ENCODE measurements at places on chromosomes 5 and 9.
A peak's percentile ranks its signal among the peaks of the same experiment; 100 is the strongest.

DNA sequence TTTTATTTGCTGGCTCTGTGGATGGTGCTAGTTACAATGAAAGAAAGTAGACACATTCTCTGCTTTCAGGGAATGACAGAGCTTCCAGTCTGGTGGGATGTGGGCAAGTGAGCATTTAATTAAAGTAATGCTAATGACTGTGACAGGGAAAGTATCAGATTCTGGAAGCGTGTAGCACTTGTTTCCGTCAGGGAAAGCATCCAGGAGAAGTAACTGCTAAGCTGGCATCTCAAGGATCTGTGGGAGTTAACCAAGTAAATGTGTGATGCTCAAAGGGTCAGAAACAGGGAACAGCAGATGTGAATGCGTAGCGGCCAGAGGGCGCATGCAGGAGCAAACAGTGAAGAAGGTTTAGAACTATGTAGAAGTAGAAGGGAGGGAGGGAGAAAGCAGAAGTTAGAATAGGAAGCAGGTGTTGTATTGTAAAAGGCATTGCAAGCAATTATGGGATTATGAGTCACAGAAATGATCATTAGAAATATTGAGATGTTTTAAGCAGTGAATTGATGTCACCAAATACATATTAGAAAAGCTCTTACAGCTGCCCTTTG, 12.2 kb downstream of the KLHL9 start:
- no peak for DNase-seq

- no peak for DNase-seq
Observed at GRCh38 chr9:138045541-138046490, 168.2 kb downstream of the CACNA1B start.

GRCh38 chr5:160118349-160119141, 705 bp downstream of the PWWP2A start:
- DNase-seq: peak; percentile 54

DNA sequence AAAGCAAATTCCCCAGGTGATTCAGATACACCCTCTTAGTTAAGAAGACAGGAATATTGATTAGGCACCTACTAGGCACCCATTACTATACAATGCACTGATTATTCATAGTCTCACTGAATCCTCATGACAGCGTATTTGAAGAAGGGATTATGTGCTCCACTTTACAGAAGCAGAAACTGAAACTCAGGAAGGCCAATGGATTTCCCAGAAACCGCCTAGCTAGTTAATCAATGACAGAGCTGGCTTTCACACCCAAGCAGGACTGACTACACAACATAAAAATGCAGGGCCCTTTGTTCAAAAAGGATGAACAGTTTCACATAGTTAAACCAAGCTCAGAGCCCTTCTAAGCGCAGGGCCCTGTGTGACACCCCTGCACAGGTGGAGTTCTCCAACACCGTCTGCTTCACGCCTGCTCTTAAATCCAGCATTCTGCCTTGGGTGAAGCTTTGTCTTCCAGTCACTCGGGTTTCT, 117.3 kb downstream of the TTLL11 start:
- no peak for DNase-seq

DNA sequence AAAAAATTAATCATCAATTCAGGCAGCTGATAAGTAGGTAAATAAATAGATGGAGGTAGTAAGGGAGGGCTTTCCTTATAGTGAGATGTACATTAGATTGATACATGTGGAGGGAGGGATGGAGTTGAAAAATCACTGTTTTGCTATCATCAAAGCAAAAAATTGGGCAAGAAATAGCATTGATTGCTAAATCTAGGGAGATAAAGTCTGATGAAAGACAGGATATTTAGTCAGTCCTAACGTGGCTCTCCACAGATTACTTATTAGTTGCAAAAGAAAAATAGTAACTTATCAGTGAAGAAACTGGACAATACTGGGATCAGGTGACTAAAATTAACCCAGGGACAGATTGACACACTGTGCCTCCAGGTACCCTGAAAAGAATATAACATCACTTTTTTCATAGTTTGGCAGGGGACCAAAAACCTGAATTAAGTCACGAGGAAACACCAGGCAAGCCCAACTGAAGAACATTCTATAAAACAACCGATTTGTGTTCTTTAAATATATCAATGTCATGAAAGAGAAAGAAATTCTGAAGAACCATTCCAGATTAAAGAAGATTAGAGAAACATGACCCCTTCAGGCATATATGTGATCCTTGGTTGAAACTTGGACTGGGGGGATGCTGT, 27.1 kb upstream of the GOLPH3 start:
- no peak for DNase-seq

DNA sequence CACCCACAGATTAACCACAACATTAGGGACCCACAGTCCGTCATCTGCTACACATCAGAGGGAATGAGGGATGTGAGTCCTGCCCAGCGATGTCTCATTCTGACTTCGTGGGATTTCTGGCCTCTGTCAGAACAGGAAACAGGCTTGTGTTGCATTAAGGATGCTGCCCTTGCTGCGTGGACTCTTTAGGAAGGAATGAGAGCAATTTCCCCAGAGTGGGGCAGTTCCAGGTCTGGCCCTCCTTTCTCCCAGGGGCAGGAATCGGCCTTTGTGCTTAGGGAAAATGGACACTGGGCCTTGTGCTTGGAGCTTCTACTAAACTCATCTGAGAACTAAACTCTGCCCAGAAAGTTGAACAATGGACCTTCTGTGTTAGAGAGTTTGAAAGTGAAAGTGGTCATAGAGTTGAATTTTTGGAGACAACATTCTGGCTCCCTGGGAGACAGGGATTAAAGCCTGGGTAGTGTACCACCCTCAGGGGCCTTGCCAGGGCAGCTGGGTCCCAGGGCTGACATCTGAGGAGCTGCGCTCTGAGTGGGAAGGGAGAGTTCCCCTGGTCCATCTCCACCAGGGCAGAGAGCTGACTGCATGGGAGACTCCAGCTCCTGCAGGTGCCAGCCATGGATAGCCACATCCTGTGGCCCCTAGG, 37.8 kb upstream of the S1PR3 start:
- no peak for DNase-seq

DNA sequence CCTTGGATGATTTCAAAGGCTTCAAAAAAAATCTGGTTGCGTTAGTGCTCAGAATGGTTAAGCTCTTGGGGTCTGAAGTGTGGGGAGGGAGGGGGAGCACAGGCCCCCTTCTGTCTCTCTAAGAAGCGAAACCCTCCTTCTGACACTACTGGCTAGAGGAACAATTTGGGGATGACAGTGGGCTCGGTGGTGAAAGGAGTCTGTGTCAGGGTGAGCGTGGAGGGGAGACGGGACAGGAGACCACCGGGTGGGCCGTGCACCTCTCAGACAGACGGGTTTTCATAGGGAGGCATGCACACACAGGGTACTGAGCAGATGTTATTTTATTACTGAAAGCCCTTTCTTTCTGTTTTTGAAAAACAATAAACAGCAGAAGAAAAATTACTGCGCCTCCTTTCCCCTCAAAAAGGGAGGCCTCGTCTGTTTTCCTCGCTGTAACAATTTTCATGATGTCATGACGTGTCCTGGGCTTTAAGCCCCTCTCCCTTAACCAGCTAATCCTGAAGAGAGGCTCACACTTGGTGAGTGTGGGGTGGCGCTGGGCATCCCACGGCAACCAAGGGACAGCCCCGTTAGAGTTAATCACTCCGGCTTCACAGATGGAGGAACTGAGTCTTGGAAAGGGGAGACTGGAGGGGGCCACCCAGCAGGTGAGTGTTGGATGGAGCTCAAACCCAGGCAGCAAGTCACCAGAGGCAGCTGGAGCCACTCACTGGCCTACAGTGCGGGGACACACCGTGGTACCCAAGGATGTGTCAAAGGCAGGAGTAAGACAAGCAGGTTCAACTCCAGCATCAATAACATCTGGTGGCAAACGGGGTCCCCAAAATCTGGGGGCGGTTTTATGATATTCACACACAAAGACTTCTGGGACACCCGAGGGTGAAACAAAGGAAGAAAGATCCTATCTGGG, 53.4 kb downstream of the PTCH1 start:
- DNase-seq: no peak

GRCh38 chr9:36306471-36307306, 48.4 kb upstream of the GNE start:
- DNase-seq: no peak

DNA sequence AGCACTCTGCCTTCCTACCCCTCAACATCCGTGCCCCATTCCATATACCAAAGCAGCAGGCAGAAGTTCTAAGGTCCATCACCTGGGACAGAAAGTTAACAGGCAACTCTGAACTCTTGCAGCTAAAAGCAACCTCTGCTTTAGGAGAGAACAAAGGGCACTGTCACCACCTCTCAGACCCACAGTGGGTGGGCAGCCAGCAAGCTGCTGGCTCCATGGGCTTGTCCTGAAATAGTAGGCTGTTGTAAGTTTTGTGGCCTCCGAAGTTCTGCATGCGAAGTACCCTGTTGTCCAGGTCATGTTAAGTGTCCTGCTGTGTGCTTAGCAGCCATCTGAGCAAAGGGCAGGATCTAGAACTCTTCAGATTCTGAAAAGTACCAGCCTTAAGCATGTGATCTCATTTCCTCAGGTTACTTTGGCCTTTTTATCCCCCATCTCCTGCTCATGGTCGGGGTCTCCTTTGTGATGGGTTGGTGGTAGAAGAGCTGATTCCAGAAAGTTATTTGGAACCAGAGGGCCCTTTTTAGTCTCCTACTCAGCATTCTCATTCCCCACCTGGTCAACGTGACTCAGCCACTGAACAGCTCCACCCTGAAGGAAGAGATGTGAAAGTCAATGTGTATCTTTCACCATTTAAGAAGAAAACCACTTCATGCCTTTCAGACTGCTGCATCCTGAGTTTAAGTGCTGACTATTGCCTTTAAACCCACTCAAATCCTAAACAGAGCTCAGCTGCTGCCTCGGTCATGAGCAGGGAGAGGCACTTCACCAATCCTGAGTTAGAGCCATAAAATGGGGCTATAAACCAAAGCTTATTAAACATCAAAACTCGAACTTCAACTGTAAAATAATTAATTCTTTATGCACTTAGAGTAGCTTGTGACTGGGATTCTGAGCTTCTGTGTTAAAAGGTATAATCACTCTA, 121.4 kb downstream of the DPYSL3 start:
- DNase-seq: no peak

GRCh38 chr5:69007726-69008368, 86.0 kb upstream of the SLC30A5 start:
- peak; percentile 55 for DNase-seq

- no peak for DNase-seq
Observed at GRCh38 chr9:12920437-12920836, 145.6 kb downstream of the LURAP1L start.

Data from NCI-H1436 (cell line).